ENCODE measurements at places on chromosomes 7 and 10.

GRCh38 chr7:29565634-29565981 is 2.0 kb downstream of the PRR15 start:
- no peak for DNase-seq

DNA sequence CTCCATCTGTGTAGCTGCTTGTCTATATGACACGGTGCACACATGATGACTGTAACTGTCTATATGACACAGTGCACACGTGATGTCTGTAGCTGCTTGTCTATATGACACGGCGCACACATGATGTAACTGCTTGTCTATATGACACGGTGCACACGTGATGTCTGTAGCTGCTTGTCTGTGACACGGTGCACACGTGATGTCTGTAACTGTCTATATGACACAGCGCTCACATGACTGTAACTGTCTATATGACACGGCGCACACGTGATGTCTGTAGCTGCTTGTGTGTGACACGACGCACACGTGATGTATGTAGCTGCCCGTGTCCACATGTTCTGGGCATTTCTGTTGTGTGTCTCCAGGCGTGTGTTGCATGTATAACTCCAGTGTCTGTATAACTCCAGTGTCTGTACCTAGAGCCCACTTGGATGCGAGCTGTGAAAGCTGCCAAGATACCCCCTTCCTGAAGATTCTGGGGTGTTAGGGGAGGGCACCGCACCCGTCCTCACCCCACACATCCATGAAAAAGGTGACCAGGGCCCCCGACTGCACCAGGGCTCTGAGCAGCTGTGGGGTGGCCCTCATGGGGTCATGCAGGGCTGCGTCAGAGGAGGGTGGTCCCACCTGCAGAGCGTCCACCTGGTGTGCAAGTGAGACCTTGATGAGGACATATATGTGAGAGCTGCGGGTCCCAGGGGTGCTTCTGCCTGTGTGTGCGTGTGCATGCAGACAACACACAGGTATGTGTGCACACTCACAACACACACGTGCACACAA is 137.9 kb downstream of the ELFN1 start:
- no peak for DNase-seq

DNA sequence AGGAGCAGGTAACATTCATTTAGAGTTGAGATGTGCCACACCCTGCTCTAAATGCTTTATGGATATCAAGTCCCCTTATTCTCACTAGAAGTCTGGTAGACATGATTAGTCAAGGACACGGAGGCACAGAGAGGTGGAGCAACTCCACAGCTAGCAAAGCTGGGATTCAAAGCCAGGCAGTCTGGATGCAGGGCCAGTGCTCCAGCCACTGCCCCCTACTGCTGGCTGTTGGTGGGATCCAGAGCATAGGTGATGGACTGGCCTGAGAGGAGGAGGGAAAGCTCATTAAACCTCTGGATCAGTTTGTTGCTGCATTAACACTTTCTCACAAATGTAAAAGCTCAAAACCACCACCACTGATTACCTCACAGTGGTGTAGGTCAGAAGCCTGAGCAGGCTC is 22.6 kb upstream of the KBTBD2 start:
- DNase-seq = no peak

- DNase-seq = no peak
Measured at GRCh38 chr7:15470825-15471668, 90.8 kb downstream of the AGMO start.

DNA sequence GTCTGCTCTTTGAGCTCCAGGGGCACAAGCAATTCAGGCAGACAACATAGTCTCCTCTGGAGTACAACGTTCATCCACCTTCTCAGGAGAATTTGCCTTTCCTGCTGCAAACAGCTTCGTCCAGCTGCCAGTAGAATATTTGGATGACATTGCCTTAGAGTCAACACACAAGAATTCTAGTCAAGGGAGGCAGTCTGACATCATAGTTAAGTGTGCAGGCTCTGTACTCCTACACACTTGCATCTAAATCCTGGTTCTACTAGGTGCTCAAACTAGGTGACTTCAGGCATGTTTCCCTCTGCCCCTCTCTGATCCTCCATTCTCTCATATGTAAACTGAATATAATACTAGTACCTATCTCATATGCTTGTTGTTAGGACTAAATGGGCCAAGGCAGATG is 314.8 kb downstream of the HPSE2 start:
- no peak for DNase-seq

- DNase-seq = no peak
Measured at GRCh38 chr7:138570715-138571114, 110.7 kb downstream of the TRIM24 start.

DNA sequence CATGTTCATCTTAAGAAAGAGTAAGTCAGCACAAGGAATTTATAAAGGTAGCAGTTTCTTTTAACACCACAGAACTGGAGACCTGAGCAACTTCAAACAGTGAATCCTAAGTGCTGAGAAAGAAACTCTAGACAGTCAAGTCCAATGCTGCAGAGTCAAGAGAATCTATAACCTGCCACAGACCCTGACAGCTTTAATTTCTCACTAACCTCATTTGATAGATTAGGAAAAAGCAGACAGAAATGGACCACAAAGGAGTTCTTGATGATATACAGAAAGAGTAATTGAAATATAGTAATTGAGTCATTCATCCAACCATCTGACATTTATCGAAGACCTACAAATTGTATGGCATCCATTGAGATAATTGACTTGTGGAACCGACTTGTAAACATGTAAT is 847.0 kb downstream of the SORCS1 start:
- no peak for DNase-seq

- no peak for DNase-seq
Measured at GRCh38 chr7:70426249-70426880, 705.6 kb upstream of the GALNT17 start.

DNA sequence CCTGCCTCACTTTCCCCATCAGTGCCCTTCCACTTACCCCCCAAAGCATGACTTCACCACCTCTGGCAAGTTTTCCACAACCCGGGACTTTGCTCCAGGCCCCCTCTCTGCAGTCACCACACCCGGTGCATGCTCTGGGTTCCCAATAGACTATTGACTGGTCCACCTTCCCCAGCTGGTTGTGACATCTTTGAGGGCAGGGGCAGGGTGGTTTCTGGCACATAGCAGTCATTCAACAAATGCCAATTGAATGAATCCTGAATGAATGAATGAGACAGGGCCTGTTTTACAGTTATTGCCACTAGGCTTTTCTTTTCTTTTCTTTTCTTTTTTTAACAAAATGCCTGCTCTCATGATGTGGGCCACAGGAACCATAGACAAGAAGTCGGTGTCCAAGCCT is 28.8 kb upstream of the DOCK1 start:
- no peak for DNase-seq

GRCh38 chr7:91550931-91551330 is 286.7 kb downstream of the FZD1 start:
- DNase-seq = no peak

- DNase-seq = no peak
Measured at GRCh38 chr10:28637346-28637745, 40.0 kb upstream of the BAMBI start.

DNA sequence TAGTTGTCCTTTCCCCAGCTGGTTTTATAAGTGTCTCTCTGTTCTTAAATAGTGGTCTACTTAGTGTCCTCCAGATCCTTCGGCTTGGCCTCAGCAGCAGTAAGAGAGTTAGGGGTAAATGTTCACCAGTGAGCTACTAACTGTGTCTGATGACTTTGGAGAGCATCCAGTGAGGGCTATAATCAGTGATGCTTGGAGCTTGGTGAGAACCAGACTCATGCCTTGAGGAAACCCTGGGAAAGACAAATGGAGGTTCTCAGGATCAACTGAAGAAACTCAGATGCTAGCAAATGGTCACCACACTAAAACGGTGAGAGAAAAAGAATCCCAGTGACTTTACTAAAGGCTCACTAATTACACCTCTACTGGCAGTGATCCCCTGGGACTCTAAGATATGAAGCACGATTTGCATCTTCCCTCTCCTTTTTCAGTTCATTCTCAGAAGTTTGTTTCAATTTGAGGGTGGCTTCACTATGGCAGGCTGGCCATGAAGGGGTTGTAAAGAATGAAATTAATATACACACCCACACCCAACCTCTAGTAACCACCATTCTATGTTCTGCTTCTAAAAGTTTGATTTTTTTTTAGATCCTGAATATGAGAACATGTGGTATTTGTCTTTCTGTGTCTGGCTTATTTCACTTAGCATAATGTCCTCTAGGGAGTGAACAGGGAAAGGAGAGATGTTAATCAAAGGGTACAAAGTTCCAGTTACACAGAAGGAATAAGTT is 177.9 kb downstream of the PDE1C start:
- DNase-seq = no peak

DNA sequence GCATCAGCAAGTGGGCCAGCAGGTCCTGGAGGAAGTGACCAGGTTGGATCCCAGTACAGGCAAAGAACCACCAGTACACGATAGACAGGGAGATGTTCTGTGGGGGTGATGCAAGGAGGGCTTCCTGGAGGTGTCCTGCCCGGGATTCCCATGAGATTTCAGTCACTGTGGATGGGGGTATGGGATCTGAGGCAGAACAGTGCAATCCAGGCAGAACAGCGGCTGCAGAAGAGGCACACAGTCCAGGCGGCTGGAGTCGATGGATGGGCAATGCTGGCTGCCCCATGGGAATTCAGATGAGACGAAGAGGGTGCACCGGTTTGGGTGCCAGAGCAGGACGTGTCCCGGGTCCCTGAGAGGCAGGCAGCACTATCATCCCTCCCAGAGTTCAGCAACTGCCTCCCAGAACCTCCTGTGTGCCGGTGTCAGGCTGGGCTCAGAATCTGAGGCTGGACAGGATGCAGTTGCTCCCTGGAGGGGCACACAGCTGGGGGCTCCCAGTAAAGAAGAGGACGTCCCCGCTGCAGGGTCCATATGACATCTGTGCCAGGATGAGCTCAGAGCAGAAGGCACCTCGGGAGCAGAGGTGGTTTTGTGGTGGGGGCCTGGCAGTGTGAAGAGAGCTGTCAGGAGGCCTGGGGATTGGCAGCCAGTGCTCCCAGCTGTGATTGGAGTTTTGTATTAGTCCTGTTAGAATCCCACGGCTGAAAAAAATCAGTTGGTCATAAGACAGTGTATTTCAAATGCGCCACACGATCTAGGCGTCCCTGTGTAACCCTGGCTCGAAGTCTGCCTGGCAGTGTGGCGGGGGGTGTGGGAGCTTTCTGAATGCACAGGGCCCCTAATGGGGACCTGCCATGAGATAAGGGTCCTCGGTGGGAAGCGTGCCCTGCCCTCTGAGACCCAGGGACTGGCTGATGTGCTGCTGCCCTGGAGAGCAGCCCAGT is 3.2 kb downstream of the KNDC1 start:
- no peak for DNase-seq

DNA sequence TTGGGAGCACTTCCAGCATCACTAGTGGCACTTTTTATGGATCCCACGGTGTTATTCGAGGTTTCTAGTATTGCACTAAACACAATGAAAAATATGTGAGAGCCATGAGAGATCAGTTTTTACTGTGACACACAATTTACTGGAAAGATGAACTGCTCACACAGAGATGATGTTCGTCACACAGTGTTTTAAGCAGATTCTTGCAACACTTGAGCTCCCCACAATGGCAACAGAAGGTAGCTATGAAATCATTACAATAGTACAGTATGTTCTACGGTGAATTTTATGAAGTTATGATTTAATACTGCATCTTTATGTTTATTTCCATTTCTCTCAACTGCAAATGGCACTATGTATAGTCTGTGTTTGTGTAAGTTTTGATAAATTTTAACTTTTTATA is 27.4 kb upstream of the ENTPD1 start:
- DNase-seq = no peak

DNA sequence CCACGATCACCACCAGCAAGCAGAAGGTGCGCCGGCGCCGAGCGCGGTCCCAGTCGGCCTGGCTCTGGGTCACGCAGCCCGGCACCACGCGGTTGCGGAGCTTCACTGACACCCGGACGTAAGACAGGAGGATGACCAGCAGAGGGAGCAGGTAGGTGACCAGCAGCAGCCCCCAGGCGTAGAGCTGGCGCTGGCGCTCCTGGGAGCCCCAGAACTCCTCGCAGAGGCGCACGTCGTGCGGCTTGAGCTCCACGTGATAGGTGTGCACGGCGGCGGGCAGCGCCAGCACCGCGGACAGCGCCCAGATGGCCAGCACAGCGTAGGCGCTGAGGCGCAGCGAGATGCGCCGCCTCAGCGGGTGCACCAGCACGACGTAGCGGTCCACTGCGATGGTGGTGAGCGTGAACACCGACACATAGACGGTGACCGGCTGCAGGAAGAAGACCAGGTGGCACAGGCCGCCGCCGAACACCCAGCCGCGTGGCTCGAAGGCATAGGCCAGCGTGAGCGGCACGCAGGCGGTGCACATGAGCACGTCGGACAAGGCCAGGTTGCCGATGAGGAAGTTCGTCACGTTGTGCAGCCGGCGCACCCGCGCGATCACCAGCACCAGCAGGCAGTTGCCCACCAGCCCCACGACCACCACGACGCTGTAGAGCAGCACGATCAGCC is 920 bp downstream of the PRLHR start:
- DNase-seq = peak; percentile 39

DNA sequence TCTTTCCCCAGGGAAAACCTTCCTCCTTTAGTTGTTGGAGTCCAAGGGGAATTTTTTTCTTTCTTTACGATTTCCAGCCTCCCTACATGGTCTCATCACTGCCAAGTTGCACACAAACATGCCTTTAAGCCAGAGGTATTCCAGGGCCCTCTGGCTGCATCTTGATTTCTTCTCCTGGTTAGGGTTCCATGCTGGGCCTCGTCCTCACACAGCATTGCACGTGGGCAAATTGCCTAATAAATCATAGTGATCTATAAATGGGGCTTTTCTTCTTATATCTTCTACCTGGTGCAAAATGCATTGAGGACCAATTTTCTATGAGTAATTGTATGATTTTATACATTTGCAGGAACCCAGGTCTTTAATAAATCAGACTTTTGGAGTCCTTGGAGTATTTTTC is 284.2 kb downstream of the C7orf25 start:
- no peak for DNase-seq

DNA sequence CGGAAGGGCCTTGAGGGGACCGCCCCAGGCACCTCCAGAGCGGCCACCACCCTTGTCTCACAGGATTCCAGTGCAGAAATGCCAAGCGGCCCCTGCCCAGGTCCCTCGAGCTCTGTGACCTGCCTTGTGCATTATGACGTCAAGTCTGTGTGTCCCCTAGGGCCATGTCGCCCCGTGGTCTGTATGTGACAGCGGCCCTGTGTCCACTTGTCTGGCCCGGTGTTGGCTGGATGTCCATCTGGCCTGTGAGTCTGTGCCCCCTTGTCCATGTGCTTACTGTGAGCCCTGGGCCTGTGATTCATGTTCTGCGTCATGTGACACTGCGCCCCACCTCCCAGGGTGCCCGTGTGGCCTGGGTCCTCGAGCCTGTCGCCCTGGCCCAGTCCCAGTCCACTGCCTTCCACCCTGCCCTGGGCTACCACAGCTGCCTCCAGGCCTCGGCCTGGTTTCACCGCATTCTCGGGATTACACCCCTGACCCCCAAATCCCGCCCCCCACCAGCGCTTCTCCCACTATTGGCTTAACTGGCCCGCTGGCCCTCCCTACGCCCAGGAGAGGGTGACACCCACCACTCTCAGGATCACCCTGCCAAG is 66.6 kb upstream of the ZNF722 start:
- DNase-seq = no peak

GRCh38 chr10:62109587-62110293 is 158.9 kb downstream of the RTKN2 start:
- no peak for DNase-seq

Data from NCI-H1092 (cell line).